ENCODE measurements at places on chromosomes 16 and 17.
A peak's percentile ranks its signal among the peaks of the same experiment; 100 is the strongest.

DNA sequence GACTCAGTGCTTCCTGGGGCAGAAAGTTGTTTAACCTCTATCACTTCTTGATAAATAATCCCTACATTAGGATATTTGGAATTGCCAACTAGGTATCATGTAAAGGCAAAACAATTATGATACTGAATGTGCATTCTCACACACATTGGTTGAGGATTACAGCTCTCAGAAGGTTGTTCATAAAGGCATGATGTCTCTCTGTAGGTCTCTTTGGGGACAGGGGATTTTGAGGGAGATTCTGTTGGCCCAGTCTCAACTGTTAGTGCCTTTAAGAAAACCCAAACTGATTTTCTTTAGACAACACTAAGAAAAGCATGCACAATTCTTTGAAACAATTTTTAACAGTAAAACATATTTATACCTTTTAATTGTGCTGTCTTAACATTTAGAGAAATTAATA is 56.5 kb downstream of the GNAO1 start:
- no peak for DNase-seq

DNA sequence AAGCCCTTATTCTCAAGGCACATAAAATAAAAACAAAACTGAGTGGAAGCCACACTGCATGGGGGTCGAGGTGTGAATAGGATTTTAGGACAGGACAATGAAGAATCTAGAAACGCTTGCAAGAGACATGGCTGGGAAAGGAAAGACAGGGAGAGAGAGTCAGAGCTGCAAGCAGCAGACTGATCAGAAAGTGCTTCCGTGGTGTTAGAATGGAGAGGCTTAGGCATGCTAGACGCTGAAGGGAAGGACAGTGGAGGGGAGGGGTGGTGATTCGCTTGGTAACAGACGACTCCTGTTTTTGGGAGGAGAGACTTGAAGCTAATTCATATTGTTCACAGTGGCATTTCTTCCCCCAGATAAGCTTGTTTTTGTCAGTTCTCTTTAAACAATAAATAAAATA is 173.5 kb downstream of the AIPL1 start:
- no peak for DNase-seq

GRCh38 chr17:35254107-35254773 is 11.4 kb downstream of the SLFN5 start:
- DNase-seq, result peak; percentile 91

- DNase-seq, result no peak
Observed at GRCh38 chr17:66378296-66378695, 75.9 kb downstream of the PRKCA start.

DNA sequence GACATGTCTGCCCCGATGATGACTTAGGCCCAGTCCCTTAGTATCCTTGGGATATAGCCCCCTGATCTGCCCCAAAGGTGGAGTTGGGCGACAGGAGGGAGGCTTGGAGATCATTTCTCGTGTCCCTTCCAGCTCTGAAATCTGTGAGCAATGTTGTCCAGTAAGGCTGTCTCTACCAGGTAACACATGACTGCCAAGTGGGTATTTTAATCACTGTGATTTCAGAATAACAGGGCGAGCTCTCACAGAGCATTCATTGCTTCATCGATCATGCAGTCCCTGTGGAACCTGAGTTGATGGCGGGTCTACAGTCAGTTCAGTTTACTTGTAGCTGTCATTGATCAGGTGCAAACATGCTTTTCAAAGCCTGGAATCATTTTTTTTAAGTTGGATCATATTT is 39.2 kb downstream of the KSR1 start:
- no peak for DNase-seq

GRCh38 chr17:14451729-14452191 is 150.9 kb downstream of the HS3ST3B1 start:
- no peak for DNase-seq

GRCh38 chr17:57107498-57108101 is 22.6 kb downstream of the AKAP1 start:
- DNase-seq, result no peak

DNA sequence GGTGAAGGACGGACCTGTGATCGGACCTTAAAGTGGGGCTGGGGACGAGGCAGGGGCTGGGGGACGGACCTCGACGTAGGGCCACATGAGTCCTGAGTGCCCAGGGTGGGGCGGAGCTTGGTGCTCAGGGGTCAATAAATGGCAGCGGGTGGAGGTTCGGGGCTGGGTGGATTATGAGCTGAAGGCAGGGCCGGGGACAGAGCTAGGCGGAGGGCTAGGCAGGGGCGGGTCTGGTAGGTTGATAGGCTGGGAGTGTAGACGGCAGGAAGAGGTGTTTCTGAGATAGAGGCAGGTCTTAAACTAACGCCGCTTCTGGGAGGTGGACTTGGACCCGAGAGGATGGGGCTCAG is 733 bp downstream of the CHRNB1 start:
- DNase-seq, result no peak

DNA sequence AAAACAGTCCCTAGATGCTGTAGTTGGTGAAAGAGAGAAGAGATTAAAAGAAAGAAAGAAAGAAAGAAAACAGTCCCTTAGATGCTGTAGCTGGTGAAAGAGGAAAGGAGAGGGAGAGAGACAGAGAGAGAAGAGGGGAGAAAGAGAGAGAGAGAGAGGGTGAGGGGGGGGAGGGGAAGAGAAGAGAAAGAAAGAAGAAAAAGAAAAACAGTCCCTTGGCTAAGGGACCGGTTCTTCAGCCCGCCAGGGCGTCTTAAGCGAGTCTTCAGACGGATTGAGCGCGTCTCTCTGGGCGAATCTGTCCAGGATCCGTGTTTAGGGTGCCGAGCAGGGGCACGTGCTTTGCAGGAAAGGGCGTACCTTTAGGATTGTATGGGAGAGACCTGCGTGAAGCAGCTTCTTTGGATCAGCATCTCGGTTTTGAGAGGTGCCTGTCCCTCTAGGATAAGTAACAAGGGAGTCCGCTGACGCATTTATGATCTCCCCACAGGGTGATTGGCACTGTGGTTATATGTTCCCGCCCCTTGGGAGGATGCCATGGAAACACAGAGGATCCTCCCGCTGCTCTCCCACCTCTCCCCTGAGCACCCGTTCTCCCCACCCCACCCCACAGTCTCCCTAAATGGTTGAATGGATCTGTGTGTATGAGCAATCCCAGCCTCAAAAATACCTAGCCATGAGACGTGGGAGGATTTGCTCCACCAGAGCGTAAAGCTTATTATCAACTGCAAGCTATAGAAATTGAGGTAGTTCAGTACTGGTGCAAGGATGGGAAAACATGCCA is 16.7 kb downstream of the GNGT2 start:
- DNase-seq, result peak; percentile 22

GRCh38 chr17:43018932-43019331 is 3.3 kb downstream of the VAT1 start:
- no peak for DNase-seq
